CD14-positive monocyte (primary cell): ENCODE measurements at places on chromosomes 7 and 10.

GRCh38 chr7:158557441-158557755, 30.2 kb downstream of the PTPRN2 start:
- DNase-seq = no peak

DNA sequence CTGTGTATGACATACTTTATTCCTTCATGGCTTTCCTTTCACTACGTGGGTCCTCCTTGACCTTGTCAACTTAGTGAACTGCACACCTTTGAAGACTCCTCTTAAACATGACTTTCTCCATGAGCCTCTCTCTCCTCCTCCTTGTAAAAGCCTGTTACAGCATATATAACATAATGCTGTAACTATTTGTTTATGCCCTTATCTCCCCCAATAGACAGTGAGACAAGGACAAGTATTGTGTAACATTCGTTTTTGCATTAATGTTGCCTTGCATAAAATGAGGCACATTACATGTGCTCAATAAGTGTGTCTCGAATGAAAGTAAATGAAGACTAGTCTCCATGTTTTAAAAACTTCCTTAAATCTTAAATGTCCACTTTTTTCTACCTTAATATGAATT, 4.3 kb upstream of the LAMB1 start:
- no peak for DNase-seq

DNA sequence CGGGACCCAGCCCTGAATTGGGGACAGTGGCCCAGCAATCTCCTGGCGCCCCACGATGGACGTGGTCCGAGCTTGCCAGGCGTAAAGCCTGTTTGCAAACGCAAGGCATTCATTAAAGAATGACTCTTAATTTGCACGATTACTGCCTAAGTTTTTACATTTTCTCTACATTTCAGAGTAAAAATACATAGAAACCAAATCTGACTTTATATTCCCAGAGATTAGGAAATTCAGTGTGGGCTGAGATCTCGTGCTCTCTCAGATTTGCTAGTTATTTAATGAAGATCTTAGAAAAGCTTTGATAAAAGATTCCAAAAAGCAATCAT, 337 bp upstream of the CCDC3 start:
- no peak for DNase-seq

- no peak for DNase-seq
Observed at GRCh38 chr7:155234158-155234492, 63.6 kb upstream of the INSIG1 start.

- no peak for DNase-seq
Observed at GRCh38 chr7:99143521-99143852, 421 bp downstream of the SMURF1 start.

GRCh38 chr7:42876182-42877068, 35.4 kb downstream of the C7orf25 start:
- DNase-seq = peak; percentile 32

DNA sequence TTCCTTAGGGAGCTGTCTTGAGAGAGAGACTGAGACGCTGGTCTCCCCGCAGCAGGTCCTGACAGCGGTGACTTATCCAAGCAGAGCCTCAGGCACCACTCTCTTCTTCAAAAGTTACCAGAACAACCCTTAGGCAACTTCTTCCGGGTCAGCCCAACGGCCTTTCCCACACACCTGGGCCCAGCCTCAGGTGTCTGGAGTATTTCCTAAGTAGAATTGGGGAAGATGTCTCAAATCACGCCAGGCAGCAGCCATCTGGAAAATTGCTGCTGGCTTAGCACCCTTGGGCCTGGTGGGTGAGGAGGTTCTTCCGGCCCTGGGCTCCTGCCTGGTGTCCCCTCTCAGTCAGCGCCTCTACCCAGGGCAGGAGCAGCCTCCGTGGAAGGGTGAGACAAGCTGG, 80.4 kb upstream of the ANLN start:
- no peak for DNase-seq

GRCh38 chr7:135194494-135195095, 16.7 kb downstream of the WDR91 start:
- DNase-seq = no peak

GRCh38 chr7:8443576-8444467, 10.4 kb downstream of the NXPH1 start:
- no peak for DNase-seq
